SHP77 (cell line): ENCODE measurements at places on chromosomes 1 and 21.
A peak's percentile ranks its signal among the peaks of the same experiment; 100 is the strongest.

GRCh38 chr1:116853680-116854402 lies 55.9 kb upstream of the PTGFRN start:
- DNase-seq = peak; percentile 72

DNA sequence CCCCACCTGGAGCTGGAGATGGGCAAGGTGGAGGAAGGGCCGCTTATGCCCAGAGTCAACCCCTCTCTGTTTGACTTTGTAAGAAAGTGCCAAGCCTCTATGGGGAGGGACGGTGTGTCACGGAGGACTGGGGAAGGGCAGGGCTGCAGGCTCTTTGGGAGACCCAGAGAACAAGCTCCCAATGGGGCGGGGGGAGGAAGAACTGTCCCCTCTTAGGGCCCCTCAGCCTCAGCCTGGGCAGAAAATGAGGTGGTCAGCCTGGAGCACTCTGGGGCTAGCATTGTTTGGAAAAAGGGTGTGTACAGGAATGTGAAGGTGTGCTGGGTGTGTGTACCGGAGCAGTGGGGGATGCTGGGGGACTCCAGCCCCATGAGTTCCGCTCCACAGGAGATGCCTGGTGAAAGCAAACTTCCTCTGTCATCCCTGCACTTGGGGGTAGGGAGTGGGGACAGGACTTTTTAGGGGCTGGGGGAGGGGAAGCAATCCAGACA lies 1.2 kb upstream of the INAVA start:
- DNase-seq = no peak

- no peak for DNase-seq
These were observed 39.0 kb downstream of the NEXN start for GRCh38 chr1:77927414-77927813.

GRCh38 chr1:48710318-48710717 lies 66.4 kb downstream of the BEND5 start:
- no peak for DNase-seq

DNA sequence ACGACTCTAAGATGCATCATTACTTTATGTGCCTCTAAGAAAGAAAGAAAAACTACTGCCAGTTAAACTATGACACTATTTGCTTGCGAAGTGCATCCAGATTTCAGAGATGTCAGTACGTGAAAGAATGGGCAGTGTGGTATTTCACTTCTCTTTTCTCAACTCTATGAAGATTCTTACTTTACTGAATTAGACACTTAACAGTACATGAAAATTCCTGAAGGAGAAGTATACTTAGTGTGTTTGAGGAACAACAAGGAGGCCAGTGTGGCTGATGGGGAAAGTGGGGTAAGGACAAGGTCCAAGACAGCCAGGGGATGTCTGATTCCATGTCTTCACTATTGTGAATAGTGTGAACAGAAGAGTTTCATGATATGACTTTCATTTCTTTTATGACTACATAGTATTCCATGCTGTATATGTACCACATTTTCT lies 53.9 kb upstream of the HSD17B7 start:
- no peak for DNase-seq

DNA sequence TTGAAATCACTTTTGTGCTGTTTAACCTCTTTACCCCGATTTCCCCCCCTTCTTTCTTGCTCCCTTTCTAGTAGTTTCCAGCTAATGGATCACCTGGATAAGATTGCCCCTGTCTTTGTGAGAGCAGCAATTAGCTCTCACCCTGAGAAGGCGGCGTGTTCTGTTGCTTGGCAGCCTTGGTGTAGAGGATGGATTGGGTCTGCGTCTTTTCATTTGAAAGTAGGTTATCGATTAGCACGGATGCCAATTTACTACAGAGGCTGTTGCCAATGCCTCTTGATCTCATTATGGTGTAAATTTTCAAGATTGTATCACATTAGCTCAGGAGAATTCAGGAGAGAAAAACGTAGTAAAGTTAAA lies 26.4 kb downstream of the KIF26B start:
- no peak for DNase-seq

DNA sequence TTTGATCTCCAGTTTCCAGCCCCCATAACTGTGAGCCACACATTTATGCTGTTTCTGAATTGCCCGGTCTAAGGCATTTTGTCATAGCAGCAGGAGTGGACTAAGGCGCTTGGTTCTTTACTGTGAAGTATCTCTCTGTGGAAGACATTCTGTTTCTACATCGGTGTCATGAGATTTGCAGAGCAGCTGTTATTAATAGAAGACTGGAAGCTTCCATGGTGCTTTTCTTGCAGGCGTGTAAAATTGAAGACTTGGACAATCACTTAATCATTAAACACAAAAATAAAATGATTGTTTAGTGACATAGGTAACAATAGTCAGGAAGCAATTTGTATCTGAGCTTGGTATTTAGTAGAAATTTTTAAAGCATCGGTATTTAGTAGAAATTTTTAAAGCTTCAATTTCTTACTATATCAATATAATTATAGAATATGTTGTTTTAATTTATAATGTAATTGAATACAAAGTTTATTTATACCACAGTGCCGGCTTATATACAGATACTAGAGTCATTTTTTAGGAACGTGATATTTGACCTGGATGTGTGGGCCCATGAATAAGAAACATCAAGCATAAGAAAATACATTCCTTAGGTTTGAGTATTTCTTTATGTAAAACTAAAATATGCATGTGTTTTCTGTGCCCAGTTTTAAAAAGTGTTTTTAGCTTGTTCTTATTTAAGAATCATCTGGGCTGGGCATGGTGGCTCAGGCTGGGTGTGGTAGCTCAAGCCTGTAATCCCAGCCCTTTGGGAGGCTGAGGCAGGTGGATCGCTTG lies 60.6 kb upstream of the COL6A1 start:
- no peak for DNase-seq

- no peak for DNase-seq
These were observed 444.1 kb downstream of the PLPP3 start for GRCh38 chr1:56135069-56135863.

DNA sequence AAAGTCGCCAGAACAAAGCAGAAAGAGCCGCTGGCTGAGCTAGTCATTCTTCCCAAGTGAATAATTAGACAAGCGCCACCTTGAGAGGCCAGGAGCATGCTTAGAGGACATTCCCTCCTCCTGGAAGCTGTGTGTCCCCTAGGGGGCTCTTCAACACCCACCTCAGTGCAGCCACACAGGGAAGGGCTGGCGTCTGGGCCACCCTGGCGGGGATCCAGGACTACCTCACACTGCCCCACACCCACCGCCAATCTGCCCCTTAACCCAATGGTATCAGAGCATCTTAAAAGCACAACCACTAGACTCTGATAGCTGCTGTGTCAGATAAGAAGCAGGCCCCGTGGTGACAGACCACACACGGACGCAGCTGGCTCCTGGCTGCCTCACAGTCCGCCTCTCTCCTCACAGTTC lies 24.9 kb downstream of the SETD4 start:
- no peak for DNase-seq

DNA sequence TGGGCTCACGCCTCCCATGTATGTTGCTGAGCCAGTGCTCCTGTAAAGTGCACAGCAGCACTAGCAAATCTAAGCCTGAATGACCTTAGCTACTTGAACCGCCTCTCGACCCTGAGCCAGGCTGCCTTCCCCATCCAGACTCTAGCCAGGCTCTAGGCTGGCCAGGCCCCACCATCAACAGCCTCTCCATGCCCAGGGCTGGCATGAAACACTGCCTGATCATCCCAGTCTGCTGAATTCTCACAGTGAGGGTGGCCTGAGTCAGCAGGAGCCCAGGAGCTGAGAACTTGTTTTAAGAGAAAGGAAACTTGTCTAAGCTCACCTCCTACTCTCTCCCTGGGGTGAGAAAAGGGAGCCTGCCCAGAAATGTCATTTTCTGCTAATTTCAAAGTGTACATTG lies 733.3 kb downstream of the PTPRU start:
- no peak for DNase-seq

GRCh38 chr21:41092312-41092711 lies 75.6 kb upstream of the BACE2 start:
- no peak for DNase-seq

GRCh38 chr1:194062526-194062925 lies 876.1 kb upstream of the B3GALT2 start:
- DNase-seq = no peak

GRCh38 chr1:23198373-23198772 lies 18.9 kb downstream of the HTR1D start:
- no peak for DNase-seq

DNA sequence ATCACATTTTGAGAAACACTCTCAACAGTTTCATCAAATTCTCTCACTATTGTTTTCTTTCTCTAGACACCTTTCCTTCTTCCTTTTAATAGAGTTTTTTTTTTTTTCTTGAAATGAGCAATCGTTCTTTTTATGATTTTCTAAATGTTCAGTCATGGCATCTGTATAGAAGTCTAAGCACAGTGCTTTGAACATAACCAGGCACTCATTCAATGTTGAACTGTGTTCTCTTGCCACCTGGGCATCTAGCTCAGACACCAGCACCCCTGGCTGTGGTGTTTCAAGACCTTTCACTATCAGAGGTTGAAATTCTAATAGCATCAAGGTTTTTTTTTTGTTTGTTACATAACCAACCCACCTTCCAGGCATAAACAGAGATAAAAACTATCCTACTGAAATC lies 96.6 kb downstream of the DNM3 start:
- DNase-seq = no peak

DNA sequence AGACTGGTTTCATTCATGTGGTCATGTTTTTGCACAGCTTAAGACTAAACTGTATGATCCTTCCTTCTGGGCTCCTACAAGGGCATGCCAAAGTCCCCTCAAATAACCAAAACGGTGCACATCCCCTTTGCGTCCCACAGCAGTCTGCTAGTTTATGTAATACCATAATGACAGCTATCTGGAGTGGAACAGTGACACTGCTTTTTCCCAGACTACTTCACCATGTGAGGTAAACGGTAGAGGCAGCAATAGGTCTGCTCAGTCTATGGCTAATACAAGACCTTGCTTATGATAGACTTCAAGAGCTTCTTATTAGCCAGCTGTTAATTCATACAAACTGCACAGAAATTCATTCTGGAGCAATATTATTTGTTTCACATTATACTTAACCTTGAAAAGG lies 395.5 kb downstream of the SMYD3 start:
- no peak for DNase-seq

DNA sequence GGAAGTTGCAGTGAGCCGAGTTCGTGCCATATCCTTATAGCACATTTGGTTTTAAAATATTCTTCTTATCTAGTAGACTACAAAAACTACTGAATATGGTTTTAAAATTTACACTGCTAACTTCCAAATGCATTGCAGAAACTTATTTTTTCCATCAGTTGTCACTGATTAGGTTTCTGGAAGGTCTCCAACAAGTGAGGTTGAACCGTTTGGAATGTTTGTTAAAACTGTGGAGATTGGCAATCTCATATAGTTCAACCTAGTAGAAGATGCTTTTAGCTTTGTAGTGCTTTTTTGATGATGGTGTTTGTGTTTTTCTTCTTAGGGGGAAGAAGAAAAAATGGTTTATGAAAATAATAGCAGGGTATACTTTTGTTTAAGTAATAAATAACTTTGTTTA lies 12.9 kb downstream of the CENPF start:
- no peak for DNase-seq

- no peak for DNase-seq
These were observed 27.8 kb upstream of the FMO4 start for GRCh38 chr1:171286032-171286705.

DNA sequence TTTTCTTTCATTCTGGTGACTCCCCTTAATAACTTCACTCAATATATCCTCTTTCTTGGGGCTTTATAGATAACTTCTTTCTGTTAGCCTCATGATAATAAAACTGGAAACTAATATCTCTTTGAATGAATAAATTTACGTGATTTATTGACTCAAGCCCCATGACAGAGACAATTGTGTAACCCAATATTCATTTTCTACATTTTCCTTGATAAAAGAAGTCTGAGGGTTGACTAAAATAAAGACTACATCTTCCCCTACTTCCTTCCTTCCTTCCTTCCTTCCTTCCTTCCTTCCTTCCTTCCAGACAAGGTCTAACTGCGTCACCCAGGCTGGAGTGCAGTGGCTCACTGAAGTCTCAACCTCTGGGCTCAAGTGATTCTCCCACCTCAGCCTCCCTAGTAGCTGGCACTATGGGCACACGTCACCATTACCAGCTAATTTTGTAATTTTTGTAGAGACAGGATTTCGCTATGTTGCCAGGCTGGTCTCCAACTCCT lies 85.1 kb downstream of the CYYR1 start:
- no peak for DNase-seq

GRCh38 chr1:194959795-194960194 lies 1648.4 kb downstream of the KCNT2 start:
- DNase-seq = no peak

- DNase-seq = no peak
These were observed 63.3 kb downstream of the AK4 start for GRCh38 chr1:65211331-65211730.

DNA sequence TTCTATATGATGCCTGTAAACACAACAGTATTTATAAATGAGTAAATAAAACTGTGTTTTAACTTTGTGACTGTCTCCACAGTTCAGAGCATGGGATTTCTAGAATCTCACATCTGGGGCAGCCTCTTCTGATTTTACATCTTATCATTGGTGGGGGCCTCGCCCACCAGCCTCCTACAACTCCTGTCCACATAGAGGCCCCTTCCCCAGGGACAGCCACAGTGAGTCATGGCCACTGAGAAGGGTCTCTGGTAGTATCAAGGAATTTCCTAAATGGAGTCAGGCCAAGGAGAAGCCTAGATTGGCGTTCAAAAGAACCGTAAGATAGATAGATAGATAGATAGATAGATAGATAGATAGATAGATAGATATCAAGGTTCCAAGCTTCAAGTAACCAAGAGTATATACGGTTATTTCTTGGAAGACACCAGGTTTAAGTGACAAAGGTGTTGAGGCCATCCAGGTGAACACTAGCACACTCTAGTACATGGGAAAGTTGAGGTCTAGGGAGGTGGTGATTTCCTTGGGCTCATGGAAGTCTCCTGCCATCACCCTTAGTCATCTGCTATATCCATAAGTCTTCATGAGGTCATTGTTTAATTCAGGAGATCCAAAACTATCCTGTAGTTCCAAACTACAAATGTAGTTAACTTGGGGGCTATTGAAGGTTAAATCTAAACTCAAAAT lies 121.6 kb downstream of the SYT2 start:
- no peak for DNase-seq

DNA sequence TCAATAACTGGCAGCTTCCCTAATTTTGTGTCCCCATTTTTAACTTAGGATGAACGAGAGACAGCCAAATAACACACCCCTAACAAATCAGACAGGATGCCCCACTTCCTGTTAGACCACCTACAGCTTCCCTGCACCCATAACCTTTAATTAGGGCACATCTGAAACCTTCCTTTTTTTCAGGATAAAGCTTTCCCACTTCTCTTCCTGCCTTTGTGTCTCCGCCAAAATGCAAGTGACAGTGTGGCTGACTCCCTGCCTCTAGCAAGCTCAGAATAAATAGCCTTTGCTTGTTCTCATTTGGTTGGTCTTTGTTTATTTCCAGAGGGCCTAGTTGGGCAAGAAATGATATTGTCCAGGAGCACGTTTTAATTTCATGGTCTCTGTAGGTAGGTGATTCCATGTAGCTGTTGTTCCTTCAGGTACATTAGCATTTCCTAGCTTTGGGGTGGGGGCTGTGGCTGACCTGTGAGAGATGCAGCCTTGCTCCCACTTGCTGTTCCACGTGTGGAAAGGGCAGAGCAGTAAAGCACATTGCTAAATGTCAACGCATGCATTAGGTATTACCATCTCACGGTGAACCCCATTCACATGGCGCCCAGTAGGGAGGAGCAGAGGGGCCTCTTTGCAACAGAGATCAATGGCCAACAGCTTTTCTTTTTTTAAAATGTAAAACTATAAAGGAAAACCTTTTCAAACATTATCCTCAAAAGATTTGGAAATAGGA lies 154.9 kb downstream of the ST6GALNAC3 start:
- DNase-seq = no peak
